Iris pigment epithelial cell (primary cell): ENCODE measurements at places on chromosomes 12 and 14.
A peak's percentile ranks its signal among the peaks of the same experiment; 100 is the strongest.

GRCh38 chr12:9227950-9228349 lies 19.8 kb upstream of the PZP start:
- DNase-seq: no peak

DNA sequence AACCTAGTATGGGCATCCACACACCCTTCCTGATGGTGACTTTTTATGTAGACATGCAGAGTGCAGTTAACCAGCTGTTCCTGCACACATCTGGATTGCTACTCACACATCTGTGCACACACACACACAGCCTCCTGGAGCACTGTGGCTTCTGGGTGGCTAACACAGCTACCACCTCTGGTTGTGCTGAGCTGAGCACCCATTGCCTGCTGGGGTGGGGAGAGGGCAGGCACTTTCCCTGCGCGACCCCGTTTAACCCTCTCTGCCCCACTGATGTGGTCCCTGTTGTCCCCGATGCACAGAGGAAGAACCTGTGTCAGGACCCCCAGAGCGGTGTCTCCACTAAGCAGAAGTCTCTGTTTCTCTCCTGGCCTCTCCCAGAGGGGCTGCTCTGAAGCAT lies 14.4 kb upstream of the SERPINA3 start:
- DNase-seq: no peak

- no peak for DNase-seq
Observed at GRCh38 chr12:6361834-6362233, 13.5 kb downstream of the SCNN1A start.

- no peak for DNase-seq
Observed at GRCh38 chr12:116870306-116870705, 10.9 kb downstream of the HRK start.

GRCh38 chr14:37438444-37438843 lies 156.6 kb downstream of the FOXA1 start:
- no peak for DNase-seq

GRCh38 chr14:37034410-37035285 lies 137.8 kb downstream of the SLC25A21 start:
- DNase-seq: peak; percentile 24
